ENCODE measurements at places on chromosomes 6 and 20.

DNA sequence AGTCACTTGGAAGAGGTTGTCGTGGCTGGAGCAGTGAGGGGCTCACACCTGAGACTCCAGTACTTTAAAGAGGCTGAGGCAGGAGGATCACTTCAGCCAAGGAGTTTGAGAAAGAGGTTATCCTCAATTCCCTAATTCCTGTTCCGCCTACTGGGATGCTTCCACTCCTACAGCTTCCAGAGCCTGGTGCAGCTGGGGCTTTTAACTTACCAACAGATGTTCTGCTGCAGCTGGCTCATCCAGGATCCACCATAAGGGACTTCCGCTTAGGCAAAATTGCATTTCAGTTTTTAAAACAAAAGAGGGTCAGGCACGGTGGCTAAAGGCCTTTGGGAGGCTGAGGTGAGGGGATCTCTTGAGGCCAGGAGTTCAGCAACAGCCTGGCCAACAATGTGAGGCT lies 59.1 kb upstream of the CDYL start:
- DNase-seq, result no peak

- no peak for DNase-seq
Observed at GRCh38 chr6:106253172-106253571, 72.4 kb downstream of the ATG5 start.

GRCh38 chr6:146292506-146292905 lies 251.1 kb upstream of the RAB32 start:
- no peak for DNase-seq

GRCh38 chr20:59452856-59453255 lies 151.5 kb upstream of the PHACTR3 start:
- DNase-seq, result no peak

- DNase-seq, result no peak
Observed at GRCh38 chr6:53458105-53458866, 86.6 kb downstream of the GCLC start.

- no peak for DNase-seq
Observed at GRCh38 chr20:2847802-2848201, 7.3 kb downstream of the VPS16 start.

- DNase-seq, result no peak
Observed at GRCh38 chr6:140909156-140909555, 1223.6 kb upstream of the GJE1 start.

DNA sequence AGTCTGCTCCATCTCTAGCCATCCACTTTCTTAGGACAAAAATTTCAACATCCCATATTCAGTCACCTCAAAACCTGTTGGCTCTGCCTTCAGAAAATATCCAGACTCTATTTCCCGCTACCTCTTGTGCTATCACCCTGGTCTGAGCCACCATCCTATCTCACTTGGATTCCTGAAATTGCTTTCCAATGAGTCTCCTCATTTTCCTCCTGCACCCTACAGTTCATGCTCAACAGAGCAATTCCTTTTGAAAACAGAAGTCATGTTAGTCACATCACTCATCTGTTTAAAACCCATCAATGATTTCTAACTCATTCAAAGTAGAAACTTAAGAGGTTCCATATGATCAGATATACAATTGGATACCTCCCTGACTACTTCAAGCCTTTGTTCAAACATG lies 229.9 kb downstream of the ADGRG6 start:
- DNase-seq, result no peak

DNA sequence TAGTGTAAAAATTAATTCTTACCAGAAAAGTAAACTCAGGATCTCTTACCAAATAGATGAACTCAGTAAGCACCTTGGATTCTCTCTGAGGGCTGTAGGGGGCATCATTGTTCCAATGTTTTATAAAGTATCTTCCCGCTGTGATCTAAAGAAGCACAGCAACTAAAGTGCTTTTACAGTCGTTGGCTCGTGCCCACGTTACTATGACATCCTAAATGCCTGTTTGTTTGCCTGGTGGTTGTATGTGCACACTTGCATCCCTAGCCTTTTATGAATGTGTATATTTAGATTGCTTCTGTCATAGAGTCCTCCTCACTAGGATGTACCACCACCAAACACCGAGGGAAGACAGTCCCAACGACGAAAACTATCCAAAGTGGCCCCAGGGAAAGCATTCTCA lies 34.5 kb downstream of the SLX4IP start:
- DNase-seq, result no peak

GRCh38 chr20:63382551-63383300 lies 21.6 kb upstream of the CHRNA4 start:
- no peak for DNase-seq

GRCh38 chr6:143298071-143298470 lies 152.4 kb downstream of the ADAT2 start:
- no peak for DNase-seq

DNA sequence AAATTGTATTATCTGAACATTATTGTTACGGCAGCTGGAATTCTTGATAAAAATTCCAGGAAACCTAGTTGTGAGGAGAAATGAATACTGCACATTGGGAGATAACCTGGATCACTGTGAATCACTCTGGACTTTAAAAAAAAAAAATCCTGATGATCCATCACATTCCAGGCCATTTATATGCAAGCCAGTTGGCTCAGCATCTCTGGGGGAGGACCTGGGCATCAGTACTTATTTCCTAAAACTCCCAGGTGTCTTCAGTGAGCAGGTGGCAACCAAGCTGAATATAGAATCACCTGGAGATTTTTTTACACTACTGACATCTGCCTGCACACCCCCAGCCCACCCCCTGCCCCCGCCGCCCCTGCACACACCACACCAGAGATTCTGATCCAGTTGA lies 39.1 kb upstream of the SIRT5 start:
- no peak for DNase-seq

DNA sequence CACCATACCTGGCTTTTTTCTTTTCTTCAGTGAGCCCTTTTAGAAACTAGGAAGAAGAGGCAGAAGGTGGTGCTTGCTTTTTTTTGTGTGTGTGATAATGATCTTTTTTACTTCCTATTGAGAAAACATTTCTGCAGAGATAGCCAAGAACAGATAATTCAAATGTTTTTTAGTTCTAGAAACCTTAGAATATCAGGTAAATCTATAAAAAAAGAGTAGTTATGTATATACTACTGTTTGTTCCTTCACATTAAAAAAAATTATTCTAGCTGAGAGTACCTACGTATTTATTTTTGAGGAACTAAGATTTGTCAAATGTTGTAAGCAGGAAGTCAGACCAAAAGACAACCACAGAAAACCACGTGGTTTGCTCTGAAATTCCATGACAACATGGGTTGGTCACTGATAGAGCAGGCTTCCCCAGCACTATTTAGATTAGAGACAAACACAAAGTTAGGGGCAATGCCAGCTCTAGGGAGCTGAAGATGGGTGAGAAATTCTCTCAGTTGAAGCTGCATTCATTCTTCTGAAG lies 12.8 kb downstream of the STK4 start:
- no peak for DNase-seq

GRCh38 chr6:24907919-24908649 lies 27.7 kb downstream of the RIPOR2 start:
- DNase-seq, result no peak

DNA sequence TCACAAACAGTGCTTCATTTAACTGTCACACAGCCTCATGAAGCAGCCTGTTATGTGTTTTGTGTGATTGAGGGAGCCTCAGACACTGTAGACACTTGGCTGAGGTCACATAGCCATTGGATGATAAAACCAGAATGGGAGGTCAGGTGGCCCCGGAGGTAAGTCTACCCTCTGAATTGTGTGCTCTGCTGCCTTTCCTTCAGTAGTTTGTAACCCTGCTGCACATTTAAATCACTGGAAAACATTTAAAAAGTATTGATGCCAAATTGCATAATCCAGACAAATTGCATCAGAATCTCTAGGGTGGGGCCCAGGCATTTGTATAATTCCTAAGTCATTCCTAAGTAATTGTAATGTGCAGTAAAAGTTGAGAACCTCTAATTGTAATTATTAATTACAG lies 85.2 kb upstream of the ECI2 start:
- no peak for DNase-seq

DNA sequence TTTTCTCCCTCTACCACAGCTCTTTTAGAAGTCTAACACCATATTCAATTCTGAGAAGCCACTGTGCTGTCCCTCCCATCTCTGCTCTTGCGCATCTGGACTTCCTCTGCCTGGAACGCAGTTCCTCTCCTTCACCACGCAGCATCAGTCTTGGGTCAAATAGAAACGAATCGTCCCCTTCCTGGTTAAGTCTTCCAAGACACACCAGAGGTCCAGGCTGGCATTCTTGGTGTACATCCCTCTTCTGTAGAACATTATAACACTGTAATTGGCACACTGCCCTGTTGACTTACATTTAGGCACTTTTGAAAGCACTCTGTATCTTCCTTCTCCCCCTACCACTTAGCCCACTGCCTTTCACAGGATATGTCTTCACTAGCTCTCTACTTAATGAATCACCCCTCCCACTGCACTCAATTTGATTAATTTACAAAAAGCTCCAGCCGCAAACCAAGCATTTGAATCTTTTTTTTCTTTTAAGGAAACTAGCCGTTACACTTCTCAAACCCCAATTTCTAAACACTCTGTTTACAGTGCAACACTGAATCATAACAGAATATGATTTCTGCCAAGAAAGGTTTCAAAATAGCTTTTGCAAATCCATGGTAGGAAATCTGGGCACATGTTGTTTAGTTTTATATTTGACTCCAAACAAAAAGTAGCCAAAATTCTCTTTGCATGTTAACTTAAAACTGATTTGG lies 140.8 kb upstream of the CARMIL1 start:
- peak; percentile 55 for DNase-seq

- DNase-seq, result no peak
Observed at GRCh38 chr20:15918631-15919030, 654.6 kb downstream of the KIF16B start.

GRCh38 chr20:44204156-44204831 lies 6.3 kb downstream of the OSER1 start:
- DNase-seq, result no peak

- no peak for DNase-seq
Observed at GRCh38 chr20:62120990-62121775, 1.1 kb upstream of the LSM14B start.

GRCh38 chr6:31572041-31572911 lies at the start of gene LTA:
Gene LTA (plus strand): TSS chr6:31572289. CDS start chr6:31572743, 454 bp downstream.
- DNase-seq, result peak; percentile 79

DNA sequence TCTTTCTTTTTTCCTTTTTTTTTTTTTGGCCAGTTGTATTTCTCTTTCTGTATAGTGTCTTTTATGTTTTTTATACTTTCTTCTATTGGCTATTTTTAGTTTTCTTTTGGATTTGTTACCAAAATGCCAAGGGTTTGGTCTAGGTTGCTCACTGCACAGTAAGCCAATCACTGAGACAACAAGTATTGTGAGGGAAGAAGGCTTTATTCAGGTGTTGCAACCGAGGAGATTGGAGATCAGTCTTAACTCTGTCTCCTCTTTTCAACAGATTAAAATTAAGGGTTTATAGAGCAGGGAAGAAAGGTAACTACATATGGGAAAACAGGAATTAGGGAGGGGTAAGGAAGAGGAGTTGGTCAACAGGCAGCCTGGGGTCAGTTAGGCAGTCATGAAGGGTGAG lies 10.1 kb upstream of the TRIM26 start:
- DNase-seq, result no peak

GRCh38 chr20:23257848-23258746 lies 92.5 kb upstream of the NXT1 start:
- no peak for DNase-seq

DNA sequence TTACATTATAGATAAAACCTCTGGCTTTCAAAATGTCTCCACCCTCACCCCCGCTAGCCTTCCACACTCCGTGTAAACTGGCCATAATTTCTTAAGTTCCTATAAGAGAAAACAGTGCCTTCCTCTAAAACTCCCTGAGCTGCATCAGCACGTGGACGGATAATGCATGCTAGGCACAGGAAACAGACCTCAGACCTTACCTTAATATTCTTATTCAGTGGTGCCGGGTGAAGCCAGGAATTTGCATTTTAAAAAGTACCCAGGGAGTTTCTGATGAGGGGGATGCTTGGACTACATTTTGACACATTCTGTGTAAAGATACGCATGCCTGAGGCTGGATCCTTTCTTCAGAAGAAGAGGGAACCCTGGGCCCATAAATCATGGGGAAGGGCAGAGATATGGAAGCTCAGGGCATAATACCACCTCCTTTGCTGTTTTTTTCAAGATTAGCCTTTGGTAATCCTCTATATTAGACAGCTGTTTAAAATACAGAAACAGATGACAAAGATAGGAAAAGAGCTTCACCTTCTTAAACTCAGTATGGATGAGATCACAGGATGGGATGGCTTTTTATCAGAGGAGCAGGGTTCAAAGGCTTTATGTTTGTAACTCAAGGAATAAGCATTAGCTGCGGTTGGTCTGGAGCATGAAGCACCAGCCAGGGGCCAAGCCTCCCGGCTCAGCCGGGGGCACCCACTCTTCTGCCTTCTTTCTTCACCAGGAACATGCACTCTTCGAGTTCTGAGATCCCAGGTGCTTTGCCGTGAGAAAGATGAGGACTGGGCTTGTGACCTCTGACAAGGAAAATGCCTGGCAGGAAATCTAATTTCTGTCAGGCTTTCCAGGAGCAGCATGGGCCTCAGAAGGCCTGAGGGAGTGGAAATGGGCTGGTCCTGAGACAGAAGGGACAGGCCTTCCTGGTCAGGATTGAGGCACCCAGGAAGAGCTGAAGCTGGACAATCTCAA lies 218.1 kb upstream of the SOX4 start:
- DNase-seq, result no peak

DNA sequence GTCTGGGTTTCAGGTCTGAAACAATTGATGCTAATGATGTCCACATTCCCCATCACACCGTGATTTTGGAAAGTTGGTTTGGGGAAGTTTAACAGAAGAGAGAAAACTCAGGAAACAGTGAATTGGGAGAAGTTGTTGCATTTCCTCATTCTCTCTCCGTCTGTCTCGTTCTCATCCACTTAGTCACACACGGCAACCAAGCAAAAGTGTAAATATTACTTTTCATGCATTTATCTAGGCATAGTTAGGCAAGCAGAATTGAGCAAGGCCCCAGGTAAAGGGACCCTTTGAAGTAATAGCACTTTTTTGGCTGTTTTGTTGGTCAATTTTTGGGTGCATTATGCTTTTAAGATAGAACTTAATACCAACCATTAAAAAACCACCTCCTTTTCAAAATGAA lies 137.0 kb upstream of the SULF2 start:
- DNase-seq, result no peak

DNA sequence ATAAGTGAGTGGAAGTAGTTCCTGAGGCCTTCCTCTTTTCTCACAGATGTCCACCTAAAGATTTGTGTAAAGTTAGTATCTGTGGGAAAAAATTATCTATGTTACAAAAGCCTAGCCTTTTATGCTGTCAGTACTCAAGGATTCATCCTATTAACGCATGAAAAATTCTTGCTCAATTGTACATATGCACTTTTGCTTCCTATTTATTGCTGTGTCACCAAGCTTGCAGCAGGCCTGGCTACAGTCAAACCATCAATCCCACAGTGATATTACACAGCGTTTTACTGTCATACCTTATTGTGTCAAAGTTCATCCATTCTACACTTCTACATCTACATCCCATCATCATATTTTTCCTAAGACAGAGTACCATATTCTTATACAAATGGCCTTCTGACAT lies 151.1 kb upstream of the PLN start:
- no peak for DNase-seq

GRCh38 chr6:121579478-121579877 lies 144.0 kb downstream of the GJA1 start:
- no peak for DNase-seq

Data from activated T-cell treated with anti-CD3 and anti-CD28 coated beads for 48 hours (primary cell).